ENCODE measurements at places on chromosomes 7 and 10.
A peak's percentile ranks its signal among the peaks of the same experiment; 100 is the strongest.

GRCh38 chr7:77759294-77759889 is 38.8 kb downstream of the TMEM60 start:
- peak; percentile 46 for DNase-seq

- DNase-seq: peak; percentile 70
Measured at GRCh38 chr10:103666087-103666761, 172.7 kb downstream of the NEURL1 start.

DNA sequence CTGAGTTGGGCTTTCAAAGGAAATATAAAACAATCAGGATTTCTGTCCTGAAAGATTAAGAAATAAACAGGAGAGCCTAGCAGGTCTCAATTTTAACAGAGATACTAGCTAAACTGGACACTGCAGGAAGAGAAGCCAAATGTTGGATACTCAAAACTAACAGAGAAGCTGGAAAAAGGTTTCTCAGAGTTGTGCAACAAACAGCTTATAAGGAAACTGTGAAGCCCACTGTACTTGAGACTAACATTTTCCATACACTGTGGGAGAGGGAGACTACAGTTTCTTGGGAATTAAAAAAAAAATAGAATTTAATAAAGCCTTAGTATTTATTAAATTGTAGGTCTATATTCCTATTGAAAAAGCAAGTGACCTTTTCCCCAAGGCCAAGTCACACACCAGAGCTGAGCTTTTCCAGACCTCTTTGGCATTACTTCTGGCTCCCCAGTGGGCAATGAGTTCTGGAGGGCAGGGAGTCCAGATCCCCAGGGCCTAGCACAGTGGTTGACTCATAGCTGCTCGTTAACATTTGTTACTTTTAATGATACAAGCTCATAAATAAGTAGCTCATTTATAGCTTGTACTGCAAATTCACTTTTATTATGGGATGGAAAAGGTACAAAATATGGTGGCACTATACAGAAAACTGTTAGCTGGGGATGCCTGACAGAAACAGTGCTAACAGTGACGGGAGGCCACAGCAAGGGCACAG is 68.3 kb downstream of the MINDY3 start:
- peak; percentile 26 for DNase-seq

DNA sequence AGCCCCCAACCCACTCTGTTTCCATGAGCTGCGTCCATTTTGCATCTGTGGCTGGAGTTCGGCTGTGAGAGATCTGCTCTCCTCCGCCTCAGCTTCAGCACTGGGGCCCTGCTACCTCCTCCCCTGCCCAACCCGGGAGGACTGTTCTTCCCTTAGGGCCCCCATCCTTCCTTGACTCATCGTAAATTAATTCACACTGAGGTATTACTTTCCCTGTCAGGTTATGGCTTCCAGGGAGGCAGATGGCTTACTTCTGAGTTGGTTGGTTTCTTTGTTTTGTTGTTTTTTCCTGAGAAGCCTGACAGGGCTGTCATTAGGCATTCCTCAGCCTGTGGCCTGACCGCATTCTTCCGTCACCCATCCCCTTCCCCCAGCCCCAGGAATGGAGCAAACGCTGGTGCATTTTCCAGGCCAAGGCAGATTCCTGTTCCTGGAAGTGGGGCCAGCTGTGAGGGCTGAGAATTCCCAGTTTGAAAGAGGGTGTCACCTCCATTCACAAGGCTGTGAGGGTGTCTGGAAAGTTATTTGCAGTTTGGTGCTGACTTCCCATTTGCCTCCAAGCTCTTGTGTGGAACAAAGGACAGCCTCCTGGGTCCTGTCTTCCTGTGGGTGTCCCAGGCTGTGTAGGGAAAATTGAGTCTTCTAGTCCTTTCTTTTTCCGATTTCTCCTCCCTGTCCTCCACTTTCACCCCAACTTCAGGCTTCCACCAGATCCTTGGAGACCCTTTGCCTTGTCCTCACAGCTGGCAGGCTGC is 11.7 kb downstream of the CPA5 start:
- DNase-seq: peak; percentile 90

GRCh38 chr10:103616705-103617601 is 123.4 kb downstream of the NEURL1 start:
- no peak for DNase-seq

DNA sequence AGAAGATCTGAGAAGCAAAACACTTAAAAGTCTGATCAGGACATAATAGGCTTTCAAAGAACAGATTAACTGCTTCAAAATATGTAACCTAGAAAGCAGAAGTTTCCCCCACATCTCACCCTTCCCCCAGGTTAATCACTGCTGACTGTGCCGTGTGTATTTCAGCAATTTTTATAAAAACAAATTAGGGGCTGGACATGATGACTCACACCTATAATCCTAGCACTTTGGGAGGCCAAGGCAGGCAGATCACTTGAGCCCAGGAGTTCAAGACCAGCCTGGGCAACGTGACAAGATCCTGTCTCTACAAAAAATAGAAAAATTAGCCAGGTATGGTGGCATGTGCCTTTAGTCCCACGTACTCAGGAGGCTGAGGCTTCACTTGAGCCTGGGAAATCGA is 67.6 kb upstream of the GATA3 start:
- DNase-seq: no peak

GRCh38 chr10:98078774-98079173 is 48.4 kb upstream of the CRTAC1 start:
- no peak for DNase-seq

DNA sequence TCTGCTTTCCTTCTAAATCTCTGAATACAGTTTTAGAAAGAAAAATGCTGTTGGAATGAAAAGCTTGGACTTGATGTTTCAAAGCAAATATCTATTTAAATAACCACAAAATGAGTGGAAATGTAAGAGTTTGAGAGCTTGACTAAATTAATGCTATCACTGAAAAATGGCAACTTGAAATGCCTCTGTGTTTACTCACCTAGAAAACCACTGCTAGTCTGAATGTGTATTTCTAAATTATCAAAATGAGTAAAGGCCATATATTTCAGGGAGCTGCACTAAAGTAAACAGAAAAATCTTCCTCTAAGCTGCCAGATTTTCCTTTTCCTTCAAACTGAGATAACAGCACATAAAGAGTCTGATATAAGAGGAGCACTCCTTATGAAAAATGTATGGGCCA is 87.9 kb downstream of the DPY19L1 start:
- DNase-seq: no peak

DNA sequence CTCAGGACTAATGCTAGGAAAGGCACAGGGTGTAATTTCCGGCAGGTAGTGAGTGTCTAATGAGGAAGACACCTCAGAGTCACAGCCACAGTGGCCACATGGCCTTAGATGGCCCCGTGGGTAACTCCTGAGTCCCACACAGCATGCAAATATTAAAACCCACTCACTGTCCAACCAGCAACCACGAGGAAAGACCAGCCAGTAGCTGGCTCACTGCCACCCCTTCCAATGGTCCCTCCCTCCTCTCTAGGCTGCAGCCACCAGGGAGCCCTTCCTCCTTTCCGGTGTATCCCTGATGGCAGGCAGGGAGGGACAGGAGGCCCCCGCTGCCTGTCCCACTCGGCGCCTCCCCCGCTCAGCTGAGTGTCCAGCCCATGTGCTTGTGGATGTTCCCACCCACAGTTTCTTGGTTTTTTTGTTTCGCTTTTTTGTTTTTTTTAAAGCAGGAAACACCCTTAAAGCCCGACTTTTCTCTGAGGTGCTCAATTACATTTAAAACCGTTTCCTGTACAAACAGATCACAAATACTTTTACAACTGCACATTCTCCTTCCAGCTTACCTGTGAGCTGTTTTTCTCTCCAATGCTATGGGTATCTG is 9.2 kb downstream of the BNIP3 start:
- DNase-seq: peak; percentile 22

GRCh38 chr10:12649012-12649584 is 299.8 kb downstream of the CAMK1D start:
- no peak for DNase-seq

Data from COLO829 (cell line).